ENCODE measurements at places on chromosomes 12 and 14. TPM values are rescaled to one million over a fixed set of nuclear protein-coding genes. Genes with fewer than 3 reads are reported as not detected.

Gene TAS2R42
- not detected for total RNA-seq

Gene PMCH
- not detected for total RNA-seq

Gene STAC3
- 3.1 TPM for total RNA-seq

Gene GALNT6
- 11.3 TPM for total RNA-seq

Gene GLIPR1L1
- total RNA-seq, result not detected

Gene GLS2
- 1.2 TPM for total RNA-seq

Gene NRIP2
- not detected for total RNA-seq

Gene TEAD4
- total RNA-seq, result not detected

Gene RPL10L
- total RNA-seq, result not detected

Gene MIPOL1
- total RNA-seq, result 0.63 TPM

Gene LGR5
- total RNA-seq, result not detected

Gene WASHC4
- total RNA-seq, result 71.0 TPM

Gene EGLN3
- 2.3 TPM for total RNA-seq

Gene TCHP
- total RNA-seq, result 7.9 TPM

Gene BBOF1
- 4.1 TPM for total RNA-seq

Data from mononuclear cell (primary cell).